ENCODE measurements at places on chromosomes 11 and 22. TPM values are rescaled to one million over a fixed set of nuclear protein-coding genes. Genes with fewer than 3 reads are reported as not detected.

Gene EI24
- 34.6 TPM for total RNA-seq

Gene MAJIN
- total RNA-seq, result 1.9 TPM

Gene RDX
- 11.7 TPM for total RNA-seq

Gene POLR2L
- total RNA-seq, result 50.3 TPM

Gene OR51T1
- total RNA-seq, result not detected

Gene APOBEC3B
- total RNA-seq, result not detected

Gene NLRP14
- not detected for total RNA-seq

Gene MFNG
- 233 TPM for total RNA-seq

Gene KRTAP5-9
- not detected for total RNA-seq

Gene ACR
- not detected for total RNA-seq

Gene TRIM68
- 24.2 TPM for total RNA-seq

Gene OR51L1
- not detected for total RNA-seq

Gene CYB5R3
- total RNA-seq, result 34.7 TPM

Gene ZNRF3
- total RNA-seq, result 0.60 TPM

Gene SEPTIN3
- total RNA-seq, result not detected
